ENCODE measurements at places on chromosomes 11 and 22. TPM values are rescaled to one million over a fixed set of nuclear protein-coding genes. Genes with fewer than 3 reads are reported as not detected.
A peak's percentile ranks its signal among the peaks of the same experiment; 100 is the strongest.

Gene NPAS4
- total RNA-seq = 0.54 TPM

Gene SLC29A2
- total RNA-seq = 3.3 TPM

Gene USP35
- 26.8 TPM for total RNA-seq

Gene APOL1
- total RNA-seq = 50.0 TPM

Gene GAL
- not detected for total RNA-seq

Gene DNAJB13
- not detected for total RNA-seq

Gene OR4D9
- not detected for total RNA-seq

Gene MYO18B
- 31.6 TPM for total RNA-seq

Gene SWAP70
- total RNA-seq = 69.0 TPM

Gene TUB
- 5.9 TPM for total RNA-seq

Gene UPK3A
- not detected for total RNA-seq

DNA sequence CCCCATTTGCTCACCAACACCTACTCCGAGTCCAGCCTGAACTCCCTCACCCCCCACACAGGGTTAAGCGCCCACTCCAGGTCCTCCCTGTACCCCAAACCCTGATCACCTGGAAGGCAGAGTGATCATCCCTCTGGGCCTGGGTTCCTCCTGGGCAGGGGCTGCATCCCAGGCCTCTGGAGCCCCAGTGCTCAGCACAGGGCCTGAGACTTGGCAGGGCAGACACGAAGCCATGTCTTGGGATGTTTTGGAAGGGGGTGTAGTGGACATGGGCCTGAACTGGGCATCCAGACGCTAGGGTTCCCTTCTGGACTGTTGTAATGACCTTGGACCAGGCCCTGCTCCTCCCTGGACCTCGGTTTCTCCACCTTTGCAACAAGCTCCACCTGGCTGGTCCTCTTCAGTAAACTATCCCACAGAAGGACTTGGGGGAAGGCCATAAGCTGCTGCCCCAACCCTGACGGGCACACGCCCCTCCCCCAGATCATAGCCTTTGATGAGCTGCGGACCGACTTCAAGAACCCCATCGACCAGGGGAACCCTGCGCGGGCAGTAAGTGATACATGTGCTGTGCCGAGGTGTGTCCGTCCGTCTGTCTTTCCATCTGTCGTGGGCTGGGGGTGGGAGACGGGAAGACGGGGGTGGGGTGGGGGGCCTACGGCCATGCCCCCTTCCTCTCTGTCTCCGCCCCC is 3.9 kb downstream of the CNIH2 start:
- no peaks in the 10 kb centered on the region for H3K4me1 ChIP-seq
- no peak for DNase-seq
- H3K36me3 ChIP-seq = no peaks in the 10 kb centered on the region

DNA sequence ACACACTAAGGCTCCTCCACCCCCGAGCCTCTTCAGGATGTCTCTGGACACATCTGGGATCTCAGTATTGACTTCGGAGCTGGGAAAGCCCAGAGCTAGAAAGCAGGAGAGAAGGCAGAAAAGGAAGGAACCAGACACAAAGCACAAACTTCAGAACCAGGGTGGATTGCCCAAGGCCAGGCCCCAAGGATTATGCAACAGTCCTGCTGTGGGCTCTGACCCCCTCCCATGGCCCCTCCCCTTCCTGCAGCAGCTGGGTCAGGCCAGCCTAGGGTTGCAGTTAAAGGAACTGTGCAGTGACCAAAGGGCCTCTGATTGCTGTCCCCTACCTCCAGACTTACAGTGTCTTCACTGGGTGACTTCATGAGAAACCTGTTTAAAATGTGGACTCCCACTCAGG is 5.3 kb downstream of the KCNE3 start:
- H3K4me1 ChIP-seq = no peaks in the 10 kb centered on the region
- no peaks in the 10 kb centered on the region for H3K36me3 ChIP-seq
- peak; percentile 84 for DNase-seq

- no peak overlapping the region for H3K4me3 ChIP-seq
- DNase-seq = peak; percentile 85
- no peaks in the 10 kb centered on the region for H3K36me3 ChIP-seq
- H3K27ac ChIP-seq = no peak overlapping the region
- no peaks in the 10 kb centered on the region for H3K4me1 ChIP-seq
These were observed 24.8 kb upstream of the TTC12 start for GRCh38 chr11:113289431-113290187.

DNA sequence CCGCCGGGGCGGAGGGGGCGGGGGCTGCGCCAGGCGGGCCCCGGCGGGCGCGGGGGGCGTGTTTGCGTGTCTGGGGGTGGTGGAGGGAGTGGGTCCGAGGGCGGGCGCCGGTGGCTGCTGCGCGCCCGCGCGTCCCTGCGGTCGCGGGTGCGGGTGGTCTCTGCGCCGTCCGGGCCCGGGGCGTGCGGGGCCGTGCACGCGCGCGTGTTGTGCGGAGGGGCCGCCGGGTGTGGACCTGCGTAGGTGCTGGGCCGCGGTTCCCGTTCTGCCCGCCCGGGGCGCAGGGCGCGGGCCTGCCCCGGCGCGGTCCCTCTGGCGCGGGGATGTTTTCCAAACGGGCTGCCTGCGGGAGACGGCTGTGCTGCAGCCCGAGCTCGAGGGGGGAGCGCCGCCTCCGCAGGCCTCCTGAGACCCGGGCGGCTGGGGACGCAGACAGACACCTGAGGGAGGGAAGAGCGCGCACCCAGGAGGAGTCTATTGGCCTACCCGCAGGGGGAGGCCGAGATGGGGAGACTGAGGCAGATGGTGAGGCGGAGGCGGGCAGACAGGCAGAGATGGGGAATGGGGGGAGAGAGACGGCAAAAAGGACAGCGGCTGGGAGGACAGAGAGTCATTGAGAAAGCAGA is 442 bp downstream of the PELI3 start:
- peak; percentile 82 for DNase-seq
- H3K36me3 ChIP-seq = no peaks in the 10 kb centered on the region
- H3K4me3 ChIP-seq = peak overlapping the region; percentile 70
- no peaks in the 10 kb centered on the region for H3K27me3 ChIP-seq

DNA sequence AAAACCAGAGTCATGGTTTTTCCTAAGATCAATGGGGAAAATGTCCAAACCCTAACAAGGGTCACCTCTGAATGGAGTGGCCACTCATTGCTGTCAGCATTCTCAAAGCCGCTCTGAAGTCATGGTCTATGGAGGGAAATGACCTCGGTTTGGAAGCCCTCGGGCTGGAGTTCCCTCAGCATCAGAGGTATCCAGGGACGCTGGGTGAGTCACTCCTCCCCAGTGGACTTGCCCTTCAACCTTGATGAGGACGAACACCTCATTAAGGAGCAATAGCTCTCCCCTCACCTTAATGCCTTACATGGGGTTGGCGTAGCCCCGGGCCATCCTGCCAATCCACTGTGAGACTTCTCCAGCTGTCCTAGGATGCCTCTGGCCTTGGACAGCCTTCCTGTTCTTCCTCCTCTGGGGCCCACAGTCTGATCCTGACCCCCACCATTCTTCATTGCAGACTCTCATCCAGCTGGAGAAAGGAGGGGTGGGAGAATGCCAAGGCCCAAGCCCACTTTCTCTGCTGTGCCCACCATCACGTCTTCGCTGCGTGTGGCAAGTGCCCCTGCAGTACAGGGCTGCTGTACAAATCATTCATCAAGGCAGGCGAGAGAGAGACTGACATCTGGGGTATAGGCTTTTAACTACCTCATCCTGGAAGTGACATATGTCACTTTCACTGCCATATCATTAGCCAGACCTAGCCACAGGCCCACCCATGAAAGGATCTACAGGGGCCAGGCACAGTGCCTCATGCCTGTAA is 25.4 kb upstream of the MYH9 start:
- no peak overlapping the region for H3K4me3 ChIP-seq
- DNase-seq = no peak
- no peaks in the 10 kb centered on the region for H3K27me3 ChIP-seq
- H3K27ac ChIP-seq = no peak overlapping the region
- no peaks in the 10 kb centered on the region for H3K36me3 ChIP-seq

- no peaks in the 10 kb centered on the region for H3K27me3 ChIP-seq
- H3K36me3 ChIP-seq = no peaks in the 10 kb centered on the region
- DNase-seq = peak; percentile 81
- no peaks in the 10 kb centered on the region for H3K4me1 ChIP-seq
- peak overlapping the region; percentile 78 for H3K27ac ChIP-seq
These were observed 282 bp downstream of the MPPED2 start for GRCh38 chr11:30585892-30586250.

GRCh38 chr22:38220653-38221386 is 19.0 kb downstream of the MAFF start:
- no peak overlapping the region for H3K4me3 ChIP-seq
- H3K27me3 ChIP-seq = no peaks in the 10 kb centered on the region
- DNase-seq = no peak
- H3K36me3 ChIP-seq = peaks cover 6% of the 10 kb centered on the region
- H3K4me1 ChIP-seq = no peaks in the 10 kb centered on the region

DNA sequence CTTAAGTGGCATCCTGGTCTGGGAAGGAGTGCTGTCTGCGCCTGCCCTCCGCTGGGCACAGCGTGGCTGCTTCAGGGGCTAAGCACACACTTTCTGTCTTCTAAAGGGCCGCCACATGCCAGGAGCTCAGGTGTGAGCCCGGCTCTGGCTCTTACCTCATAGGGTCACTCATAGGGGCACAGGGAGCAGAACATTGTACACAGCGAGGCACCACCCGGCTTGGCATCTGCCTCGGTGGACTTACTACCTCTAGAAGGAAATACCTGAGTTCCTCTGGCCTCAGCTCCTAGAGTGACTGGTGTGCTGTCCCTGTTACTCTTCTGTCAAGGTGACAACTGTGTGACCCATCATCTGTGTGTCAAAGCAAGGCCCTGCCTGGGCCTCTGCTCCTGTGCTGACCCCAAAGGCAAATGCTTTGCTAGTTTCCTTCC is 13.4 kb downstream of the NEAT1 start:
- H3K27ac ChIP-seq = peak overlapping the region; percentile 17
- peaks cover 11% of the 10 kb centered on the region for H3K36me3 ChIP-seq
- H3K4me3 ChIP-seq = no peak overlapping the region
- no peaks in the 10 kb centered on the region for H3K4me1 ChIP-seq
- no peak for DNase-seq

DNA sequence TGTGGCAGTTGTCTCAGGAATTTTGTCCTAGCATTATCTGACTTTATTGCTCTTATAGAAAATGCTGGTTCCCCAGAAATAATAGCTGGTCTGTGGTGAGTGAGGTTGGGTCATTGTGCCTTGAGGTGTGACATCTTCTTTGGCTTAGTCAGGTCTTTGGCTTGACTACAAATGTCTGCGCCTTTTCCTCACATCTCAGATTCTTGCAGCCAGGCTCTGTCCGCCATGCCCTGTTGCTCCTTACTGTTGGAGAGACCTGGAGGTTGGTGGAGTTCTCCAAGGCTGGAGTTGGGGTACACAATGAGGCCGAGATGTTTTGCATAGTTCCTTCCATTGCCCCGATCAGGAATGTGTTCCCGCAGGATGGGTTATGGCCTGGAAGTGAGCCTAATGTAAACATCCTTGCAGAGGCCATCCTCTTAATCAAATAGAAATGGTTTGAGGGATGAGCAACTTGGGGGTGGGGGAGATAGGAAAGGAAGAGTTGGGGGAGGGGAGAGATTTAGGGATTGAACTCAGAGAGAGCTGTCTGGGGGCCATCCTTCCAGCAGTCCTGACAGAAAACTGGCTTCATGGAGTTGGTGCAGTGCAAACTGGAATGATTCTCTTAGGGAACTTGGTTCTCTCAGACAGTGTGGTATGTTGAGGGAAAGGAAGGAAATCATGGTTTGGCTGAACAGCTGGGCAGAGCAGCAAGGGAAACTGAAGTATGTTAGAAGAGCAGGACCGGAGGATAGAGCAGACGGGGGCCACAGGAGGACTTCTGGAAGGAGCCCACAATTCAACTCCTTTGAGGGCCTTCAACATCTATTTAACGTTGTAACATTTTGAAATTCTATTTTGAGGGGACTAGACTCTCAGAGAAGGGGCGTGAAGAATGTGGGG is 49.9 kb downstream of the ZBTB16 start:
- no peak overlapping the region for H3K4me3 ChIP-seq
- H3K36me3 ChIP-seq = no peaks in the 10 kb centered on the region
- no peaks in the 10 kb centered on the region for H3K27me3 ChIP-seq
- peak overlapping the region; percentile 99 for H3K27ac ChIP-seq
- no peak for DNase-seq

DNA sequence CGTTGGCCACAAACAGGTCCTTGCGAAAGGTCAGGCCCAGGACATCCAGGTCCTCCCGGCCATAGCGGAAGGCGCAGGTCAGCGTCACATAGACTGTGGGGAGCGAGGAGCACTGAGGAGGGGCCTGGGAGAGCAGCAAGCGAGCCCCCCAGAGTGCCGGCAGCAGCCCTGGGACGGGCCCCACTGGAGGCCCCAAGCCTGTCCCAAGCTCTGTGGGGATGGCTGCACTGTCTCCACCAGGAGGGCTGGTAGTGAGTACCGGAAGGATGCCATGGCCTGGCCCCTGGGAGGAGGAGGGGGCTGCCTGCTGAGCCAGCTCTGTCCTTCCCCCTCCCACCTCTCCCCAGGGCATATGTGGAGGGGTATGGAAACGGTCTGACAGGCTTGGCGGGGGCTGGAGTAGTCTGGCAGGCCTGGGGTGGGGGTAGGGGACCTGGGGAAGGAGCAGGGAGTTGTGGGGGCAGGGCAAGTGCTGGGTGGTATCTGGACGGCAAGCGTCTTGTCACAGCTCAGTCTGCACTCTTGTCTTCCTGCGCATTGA is 42.9 kb downstream of the TPBGL start:
- peak; percentile 66 for DNase-seq
- H3K27me3 ChIP-seq = no peaks in the 10 kb centered on the region
- no peaks in the 10 kb centered on the region for H3K36me3 ChIP-seq
- H3K27ac ChIP-seq = no peak overlapping the region
- no peak overlapping the region for H3K4me3 ChIP-seq
- no peaks in the 10 kb centered on the region for H3K4me1 ChIP-seq

DNA sequence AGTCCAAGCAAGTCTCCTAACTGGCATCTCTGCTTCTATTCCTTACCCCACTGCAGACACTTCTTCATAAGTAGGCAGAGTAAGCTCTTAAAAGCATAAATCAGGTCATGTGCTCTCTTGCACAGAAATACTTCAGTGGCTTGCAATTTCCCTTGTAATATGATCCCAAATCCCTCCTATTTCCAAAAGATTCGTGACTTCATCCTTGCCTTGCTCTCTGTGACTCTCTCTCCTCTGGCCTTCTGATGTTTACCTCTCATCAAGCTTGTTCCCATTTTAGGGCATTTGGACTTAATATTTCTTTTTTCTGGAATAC is 37.4 kb upstream of the NCR3LG1 start:
- H3K4me3 ChIP-seq = no peak overlapping the region
- no peak overlapping the region for H3K27ac ChIP-seq
- H3K36me3 ChIP-seq = peaks cover 3% of the 10 kb centered on the region

- no peak for DNase-seq
- no peak overlapping the region for H3K27ac ChIP-seq
- H3K36me3 ChIP-seq = no peaks in the 10 kb centered on the region
- H3K4me3 ChIP-seq = no peak overlapping the region
These were observed 148.7 kb upstream of the TIMP3 start for GRCh38 chr22:32652645-32653270.

GRCh38 chr22:50138041-50138440 is 32.5 kb upstream of the PANX2 start:
- no peaks in the 10 kb centered on the region for H3K4me1 ChIP-seq
- H3K27me3 ChIP-seq = no peaks in the 10 kb centered on the region
- H3K36me3 ChIP-seq = no peaks in the 10 kb centered on the region
- no peak overlapping the region for H3K4me3 ChIP-seq
- no peak for DNase-seq
- no peak overlapping the region for H3K27ac ChIP-seq

- DNase-seq = peak; percentile 68
- no peaks in the 10 kb centered on the region for H3K36me3 ChIP-seq
These were observed 65.3 kb downstream of the CTTN start for GRCh38 chr11:70463478-70464255.

- no peak overlapping the region for H3K27ac ChIP-seq
- H3K36me3 ChIP-seq = no peaks in the 10 kb centered on the region
- no peaks in the 10 kb centered on the region for H3K4me1 ChIP-seq
- no peaks in the 10 kb centered on the region for H3K27me3 ChIP-seq
- no peak overlapping the region for H3K4me3 ChIP-seq
These were observed 662.1 kb downstream of the NTM start for GRCh38 chr11:132032555-132032954.
